ENCODE measurements at places on chromosomes 3 and 15.
A peak's percentile ranks its signal among the peaks of the same experiment; 100 is the strongest.

GRCh38 chr3:184491867-184492615 is 69.5 kb upstream of the EPHB3 start:
- no peak for DNase-seq

DNA sequence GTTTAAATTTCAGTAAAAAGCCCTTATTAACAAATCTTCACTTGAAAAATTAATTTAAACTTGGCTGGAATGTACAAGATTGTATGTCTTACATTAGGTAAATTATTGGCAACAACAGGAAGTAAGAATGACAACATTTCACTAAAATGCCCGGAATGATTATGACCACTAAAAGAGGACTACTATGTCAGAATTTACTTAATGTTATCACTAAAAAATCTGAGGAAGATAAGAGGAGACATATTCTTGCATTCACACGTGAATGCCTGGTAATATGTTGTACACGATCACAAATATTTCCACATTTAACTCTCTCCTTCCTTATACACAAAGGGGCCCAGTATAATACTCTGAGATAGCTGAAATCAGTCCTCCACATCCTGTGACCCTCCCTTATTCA is 29.7 kb downstream of the VGLL3 start:
- no peak for DNase-seq

GRCh38 chr3:43810797-43811196 is 120.1 kb downstream of the ABHD5 start:
- no peak for DNase-seq

DNA sequence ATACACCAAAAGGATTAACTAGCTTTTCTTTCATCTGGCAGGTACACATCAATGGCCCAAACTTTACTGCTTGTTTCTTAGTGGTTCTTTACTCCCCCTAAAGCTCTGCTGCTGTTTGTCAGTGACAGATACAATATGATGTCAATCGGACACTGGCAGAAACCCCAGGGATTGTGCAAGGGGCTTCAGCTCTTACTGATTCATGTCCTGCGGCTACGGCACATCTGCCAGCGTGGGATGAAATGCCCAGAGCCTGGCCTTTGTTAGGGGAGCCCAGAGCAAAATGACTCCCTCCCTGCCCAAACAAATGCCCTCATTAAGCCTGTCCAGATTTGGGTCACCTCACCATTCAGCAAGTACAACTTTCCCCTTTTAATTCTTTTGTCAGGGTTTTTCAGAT is 28.3 kb downstream of the SRP14 start:
- DNase-seq = no peak

DNA sequence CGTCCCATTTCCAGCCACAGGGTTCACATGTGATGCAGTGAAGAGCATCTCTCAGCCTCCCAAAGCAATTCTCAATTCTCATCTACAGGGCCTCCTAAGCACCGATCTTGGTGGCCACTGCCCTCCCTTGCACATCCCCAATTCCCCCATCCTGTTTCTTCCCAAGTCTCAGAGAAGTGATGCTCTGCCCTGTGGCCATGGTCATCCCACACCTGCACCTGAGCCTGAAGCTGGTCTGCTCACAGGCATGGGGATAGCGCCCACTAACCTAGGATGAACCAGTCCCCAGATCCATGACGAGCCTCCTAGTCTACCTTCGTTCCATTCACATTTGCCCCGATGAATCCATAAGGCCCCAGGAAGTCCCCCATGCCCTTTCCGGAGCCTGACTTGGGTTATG is 201.5 kb downstream of the UACA start:
- DNase-seq = no peak

DNA sequence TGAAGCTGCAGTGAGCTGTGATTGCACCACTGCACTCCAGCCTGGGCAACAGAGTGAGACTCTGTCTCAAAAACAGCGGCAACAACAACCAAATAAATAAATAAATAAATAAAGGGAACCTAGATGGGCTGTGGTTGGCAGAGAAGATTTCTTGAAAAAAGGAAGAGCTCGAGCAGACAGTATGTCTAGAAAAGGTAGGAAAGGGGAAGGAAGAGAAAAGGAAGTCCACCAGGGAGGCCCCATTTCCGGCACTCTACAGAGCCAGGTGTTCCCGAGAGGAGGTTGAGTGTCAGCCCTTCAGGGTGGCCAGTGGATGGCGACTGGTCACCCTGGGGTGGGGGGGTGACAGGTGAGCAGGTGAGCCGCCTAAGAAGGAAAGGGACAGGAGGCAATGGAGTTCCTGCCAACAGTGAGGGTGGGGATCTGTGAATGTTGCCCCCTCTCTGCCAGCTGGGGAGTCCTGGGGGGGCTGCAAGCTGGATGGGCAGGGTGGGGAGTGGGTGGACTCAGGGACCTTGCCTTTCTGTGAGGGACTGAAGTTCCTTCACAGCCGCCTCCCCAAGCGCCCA is 14.8 kb downstream of the PAQR5 start:
- no peak for DNase-seq

GRCh38 chr3:148605521-148605920 is 92.2 kb upstream of the AGTR1 start:
- no peak for DNase-seq

- peak; percentile 41 for DNase-seq
These were observed 1.3 kb upstream of the THBS1 start for GRCh38 chr15:39579487-39580116.

GRCh38 chr15:71811036-71811736 is 832 bp downstream of the NR2E3 start:
- no peak for DNase-seq

DNA sequence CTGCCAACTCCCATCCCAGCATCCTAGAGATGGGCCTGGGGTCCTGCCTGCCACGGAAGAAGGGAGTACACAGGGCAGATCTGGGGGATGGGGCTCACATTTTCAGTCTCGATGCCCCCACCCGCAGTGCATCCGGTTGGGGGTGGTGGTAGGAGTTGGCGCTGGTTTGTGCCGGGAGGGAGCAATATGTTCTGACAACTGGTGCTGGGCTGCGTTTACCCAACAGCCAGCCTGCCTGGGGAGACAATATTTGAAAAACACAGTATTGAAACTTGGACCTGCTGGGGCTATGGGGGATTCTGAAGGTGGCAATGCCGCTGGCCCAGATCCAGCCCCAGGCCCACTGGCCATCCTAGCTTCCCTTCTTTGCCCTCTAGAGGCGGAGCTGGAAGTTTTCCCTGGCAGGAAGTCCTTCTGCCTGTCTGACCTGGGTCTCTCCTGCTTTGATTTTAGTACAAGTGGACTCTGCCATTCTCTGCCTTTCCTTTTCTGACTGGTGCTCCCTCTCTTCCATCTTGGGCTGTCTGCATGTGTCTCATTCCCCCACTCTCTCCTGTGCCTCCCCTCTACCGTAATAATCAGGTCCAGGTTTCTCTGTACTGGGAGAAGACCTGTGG is 3.5 kb downstream of the SEMA3F start:
- DNase-seq = no peak

- no peak for DNase-seq
These were observed 498.6 kb downstream of the NAALADL2 start for GRCh38 chr3:175357758-175358157.

DNA sequence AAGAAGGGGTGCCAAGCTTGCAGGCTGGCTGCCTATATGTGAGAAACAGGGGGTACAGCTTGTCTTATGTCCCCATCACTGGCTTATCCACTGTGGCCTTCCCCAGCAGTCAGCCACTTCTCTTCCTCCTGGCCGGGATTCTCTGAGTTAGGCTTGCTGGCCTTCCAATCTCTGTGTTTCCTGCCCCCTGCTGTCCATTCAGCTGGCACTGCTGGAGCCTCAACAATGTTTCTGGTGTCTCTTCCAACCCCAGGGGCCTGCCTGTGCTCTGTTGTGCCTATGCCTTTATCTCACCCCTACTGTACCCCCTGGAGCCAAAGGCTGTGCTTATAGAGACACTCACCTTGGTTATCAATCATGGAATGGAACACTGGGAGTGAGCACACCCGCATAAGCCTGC is 36.5 kb downstream of the ANAPC13 start:
- DNase-seq = peak; percentile 49

DNA sequence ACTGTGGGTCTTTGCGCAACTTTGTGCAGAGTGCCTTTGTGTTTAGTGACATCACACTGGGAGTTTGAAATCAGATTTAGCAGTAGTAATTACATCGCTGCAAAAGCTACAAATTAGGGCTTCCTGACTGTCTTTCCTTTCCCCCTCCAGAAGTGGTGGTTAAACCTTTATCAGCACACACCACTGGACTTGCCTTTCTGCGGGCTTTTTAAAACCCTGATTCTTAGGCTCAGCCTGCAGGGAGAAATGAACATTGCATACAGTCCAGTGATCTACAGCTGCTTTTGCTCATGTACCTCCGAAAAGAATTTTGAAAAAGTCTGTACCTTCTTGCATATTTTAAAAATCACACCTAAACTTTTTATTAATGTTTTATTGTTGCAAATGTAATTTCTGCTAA is 219.7 kb upstream of the NAALADL2 start:
- DNase-seq = no peak

Measured in HuH-7.5 (cell line).